ENCODE measurements at places on chromosomes 3 and 15.

DNA sequence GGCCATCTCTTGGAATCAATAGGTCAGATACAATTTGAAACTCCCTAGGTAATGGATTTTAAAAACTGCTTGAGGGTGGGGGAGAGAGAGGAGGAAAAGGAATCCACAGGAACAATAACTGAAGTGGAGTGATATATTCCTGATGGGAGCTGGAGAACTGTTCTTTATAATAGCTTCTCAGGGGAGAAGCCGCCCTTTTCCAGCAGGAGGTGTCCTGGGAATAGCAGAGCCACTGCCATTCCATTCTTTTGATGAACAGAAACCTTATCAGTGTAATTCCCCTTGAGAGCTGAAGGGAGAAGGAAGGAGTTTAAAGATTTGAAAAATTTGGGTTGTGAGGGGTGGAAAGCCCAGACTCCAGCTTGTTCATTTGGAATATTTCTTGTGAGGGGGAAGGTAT lies 504.9 kb upstream of the DPH6 start:
- H3K36me3 ChIP-seq, result no peaks in the 10 kb centered on the region
- DNase-seq, result no peak
- H3K27me3 ChIP-seq, result no peaks in the 10 kb centered on the region

- peaks cover 22% of the 10 kb centered on the region for H3K4me1 ChIP-seq
- no peaks in the 10 kb centered on the region for H3K36me3 ChIP-seq
- H3K4me3 ChIP-seq, result no peak overlapping the region
- DNase-seq, result no peak
- H3K27me3 ChIP-seq, result peaks cover 31% of the 10 kb centered on the region
- peak overlapping the region; percentile 36 for H3K27ac ChIP-seq
Measured at GRCh38 chr15:83657549-83657948, 3.6 kb downstream of the ADAMTSL3 start.

GRCh38 chr3:45967724-45968123 lies 24.5 kb downstream of the CXCR6 start:
- H3K27me3 ChIP-seq, result no peaks in the 10 kb centered on the region
- no peak overlapping the region for H3K27ac ChIP-seq
- no peak for DNase-seq
- no peaks in the 10 kb centered on the region for H3K36me3 ChIP-seq

GRCh38 chr3:54040476-54040875 lies 81.9 kb upstream of the CACNA2D3 start:
- no peak overlapping the region for H3K4me3 ChIP-seq
- H3K27ac ChIP-seq, result no peak overlapping the region
- peaks cover 5% of the 10 kb centered on the region for H3K4me1 ChIP-seq
- no peaks in the 10 kb centered on the region for H3K27me3 ChIP-seq
- no peaks in the 10 kb centered on the region for H3K36me3 ChIP-seq

- H3K4me3 ChIP-seq, result no peak overlapping the region
- DNase-seq, result no peak
- H3K27ac ChIP-seq, result no peak overlapping the region
Measured at GRCh38 chr3:56711344-56711743, 28.3 kb upstream of the TASOR start.

DNA sequence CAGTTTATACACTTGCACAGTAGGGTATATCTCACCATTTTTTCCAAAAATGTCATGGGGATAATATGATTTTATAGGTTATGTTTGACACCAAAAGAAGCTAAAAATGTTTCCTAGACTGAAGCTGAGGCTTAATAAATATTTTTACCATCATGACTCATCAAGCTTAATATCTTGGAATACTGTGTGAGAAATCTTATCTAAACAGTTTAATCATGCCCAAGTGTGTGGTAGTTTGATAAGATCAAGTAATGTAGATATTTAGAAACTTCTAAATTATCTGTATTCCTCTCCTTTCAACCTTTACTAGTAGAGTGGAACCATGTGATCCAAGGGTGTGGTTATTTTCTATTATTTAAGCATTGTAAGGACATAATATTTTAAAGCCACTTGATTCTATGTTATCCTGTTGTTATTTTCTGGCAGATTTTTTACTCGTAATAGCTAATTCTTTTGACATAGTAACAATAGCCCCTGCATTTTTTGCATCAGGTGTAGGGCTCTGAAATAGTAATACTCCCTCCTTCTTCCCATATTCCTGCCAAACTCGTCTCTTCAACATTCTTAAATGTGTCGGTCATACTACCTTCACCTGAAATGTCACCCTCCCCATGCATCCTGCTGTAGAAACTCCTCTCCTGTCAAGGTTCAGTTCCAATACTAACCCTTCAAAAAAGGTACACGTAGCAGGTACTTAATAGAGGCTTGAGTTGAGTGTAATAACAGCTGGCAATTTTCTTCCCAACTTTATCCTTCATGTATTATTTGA lies 729.6 kb downstream of the NLGN1 start:
- H3K36me3 ChIP-seq, result no peaks in the 10 kb centered on the region
- H3K27ac ChIP-seq, result no peak overlapping the region
- H3K27me3 ChIP-seq, result no peaks in the 10 kb centered on the region
- DNase-seq, result no peak

Measured in hepatocyte (in vitro differentiated cells).